Daoy (cell line): ENCODE measurements at places on chromosomes 2 and 18. TPM values are rescaled to one million over a fixed set of nuclear protein-coding genes. Genes with fewer than 3 reads are reported as not detected.

DNA sequence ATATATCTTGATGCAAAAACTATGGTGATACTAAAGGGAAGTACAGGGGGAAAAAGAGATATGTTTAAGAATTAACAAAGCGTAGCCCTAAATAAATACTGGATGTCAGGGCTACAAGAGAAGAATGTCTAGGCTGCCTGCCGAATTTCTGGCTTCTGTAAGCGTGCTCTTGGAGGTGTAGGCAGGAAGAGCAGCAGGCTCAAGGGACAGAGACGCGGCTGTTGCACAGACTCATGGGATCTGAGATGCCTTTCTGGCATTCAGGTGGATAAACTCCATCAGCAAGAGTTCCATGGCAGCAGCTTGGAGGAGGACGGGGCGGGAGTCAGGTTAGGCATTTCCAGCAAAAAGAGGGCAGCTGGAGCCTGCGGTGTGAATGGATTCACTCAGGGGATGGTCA is 123.2 kb upstream of the TWIST2 start:
- no peak for DNase-seq

GRCh38 chr2:33380001-33380609 is 96.3 kb upstream of the RASGRP3 start:
- DNase-seq: no peak

- no peak for DNase-seq
These were observed 674.1 kb downstream of the NYAP2 start for GRCh38 chr2:226073496-226074160.

CRYGC gene
- total RNA-seq: not detected in 2 replicates

DNA sequence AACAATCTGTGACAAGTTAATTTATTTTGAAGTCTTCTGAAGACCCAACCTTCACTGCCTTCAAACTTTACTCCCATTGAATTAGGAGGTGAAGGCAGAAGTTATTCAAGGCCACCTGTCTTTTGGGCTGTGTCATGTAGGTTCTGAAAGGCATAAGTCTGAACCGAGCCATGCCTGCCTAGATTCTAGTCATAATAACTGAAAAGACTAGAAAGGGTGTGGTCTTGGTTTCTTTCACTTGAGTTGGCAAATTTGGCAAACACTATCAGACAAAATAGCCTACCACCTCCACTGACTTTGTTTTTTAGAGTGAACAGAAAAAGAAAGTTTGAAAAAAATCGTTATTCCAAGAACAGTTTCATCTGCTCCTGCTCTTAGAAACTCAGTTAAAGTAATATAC is 38.4 kb downstream of the PPM1B start:
- DNase-seq: no peak
